ENCODE measurements at places on chromosomes 5 and 9.

DNA sequence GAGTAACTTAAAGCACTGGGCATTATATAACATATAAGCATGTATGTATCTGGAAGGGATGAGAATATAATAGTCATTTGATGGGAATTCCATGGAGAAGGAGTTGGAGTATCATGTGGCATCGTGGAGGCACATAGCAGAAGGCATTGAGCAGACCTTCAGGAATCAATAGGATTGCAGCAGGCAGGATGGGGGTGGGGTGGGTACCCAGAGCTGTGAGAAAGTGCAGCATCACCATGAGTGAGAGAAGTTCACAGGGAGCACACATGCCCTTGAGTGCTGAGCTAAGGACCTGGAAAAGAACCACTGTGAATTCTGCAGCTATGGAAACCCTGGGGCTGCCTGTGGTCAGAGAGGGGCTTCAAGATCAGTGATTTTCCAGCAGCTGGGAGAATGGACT, 57.3 kb downstream of the MED10 start:
- DNase-seq, result no peak

GRCh38 chr9:127987103-127987614, 6.4 kb upstream of the EEIG1 start:
- DNase-seq, result no peak

DNA sequence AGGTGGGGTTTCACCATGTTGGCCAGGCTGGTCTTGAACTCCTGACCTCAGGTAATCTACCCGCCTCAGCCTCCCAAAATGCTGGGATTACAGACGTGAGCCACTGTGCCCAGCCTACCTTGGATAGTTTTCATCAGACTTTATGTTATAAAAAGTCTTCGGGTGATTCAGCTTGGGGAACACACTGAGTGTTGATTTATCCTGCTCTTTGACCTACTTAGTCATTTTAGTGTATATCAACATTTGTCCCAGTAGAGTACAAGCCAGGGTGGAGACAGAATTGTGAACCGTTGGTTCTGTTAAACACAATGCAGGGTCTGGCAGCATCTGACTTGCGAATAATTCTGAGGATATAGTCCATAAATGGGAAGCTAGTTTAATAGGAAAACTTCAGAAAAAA, 39.7 kb downstream of the NFX1 start:
- no peak for DNase-seq

GRCh38 chr5:134637116-134637721, 4.6 kb upstream of the SAR1B start:
- DNase-seq, result no peak

DNA sequence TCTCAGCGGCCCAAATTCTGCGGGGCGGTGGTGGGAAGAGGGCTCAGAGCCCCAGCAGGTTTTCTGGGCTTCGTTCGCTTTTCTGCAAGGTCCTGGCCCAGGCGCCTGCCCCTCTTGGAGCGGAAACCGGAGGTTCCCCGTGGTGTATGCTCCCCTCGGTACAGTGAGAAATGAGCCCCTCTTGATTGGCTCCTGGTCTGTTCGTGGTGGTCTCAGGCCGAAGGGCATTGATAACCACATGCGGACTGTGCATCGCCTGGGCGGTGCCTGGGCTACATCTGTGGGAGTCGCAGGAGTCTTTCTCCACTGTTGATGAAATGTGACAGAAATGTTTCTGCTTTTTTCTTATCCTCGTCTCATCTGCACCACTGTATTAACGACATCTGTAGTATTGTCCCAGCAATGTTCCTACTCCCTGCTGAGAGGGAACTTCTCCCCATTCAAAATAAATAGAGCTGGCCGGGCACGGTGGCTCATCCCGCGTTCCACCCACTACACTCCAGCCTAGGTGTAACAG, 682 bp downstream of the MAN1B1 start:
- DNase-seq, result no peak

- peak; percentile 5 for DNase-seq
These were observed 362.0 kb upstream of the CDH10 start for GRCh38 chr5:25006734-25007133.

DNA sequence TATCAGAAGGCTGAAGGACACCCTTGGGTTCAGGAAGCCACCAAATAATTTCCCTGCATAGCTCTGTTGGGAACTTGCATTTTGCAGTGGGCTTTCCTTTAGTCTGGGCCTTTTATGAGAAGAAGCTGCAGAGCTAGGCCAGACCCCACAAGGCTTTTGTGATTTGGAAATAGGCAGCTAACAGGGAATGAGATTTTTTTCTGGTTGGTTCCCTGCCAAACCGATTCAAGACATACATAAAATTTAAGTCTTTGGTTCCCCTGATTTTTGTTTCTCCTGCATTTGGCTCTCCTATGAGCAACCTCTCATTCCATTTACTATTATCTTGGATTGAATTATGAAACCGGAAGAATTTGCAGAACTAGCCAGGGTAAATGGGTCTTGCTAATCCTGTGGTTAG, 81.5 kb upstream of the PTCH1 start:
- DNase-seq, result no peak

- DNase-seq, result no peak
These were observed 56.2 kb downstream of the GLRA1 start for GRCh38 chr5:151868451-151868850.

DNA sequence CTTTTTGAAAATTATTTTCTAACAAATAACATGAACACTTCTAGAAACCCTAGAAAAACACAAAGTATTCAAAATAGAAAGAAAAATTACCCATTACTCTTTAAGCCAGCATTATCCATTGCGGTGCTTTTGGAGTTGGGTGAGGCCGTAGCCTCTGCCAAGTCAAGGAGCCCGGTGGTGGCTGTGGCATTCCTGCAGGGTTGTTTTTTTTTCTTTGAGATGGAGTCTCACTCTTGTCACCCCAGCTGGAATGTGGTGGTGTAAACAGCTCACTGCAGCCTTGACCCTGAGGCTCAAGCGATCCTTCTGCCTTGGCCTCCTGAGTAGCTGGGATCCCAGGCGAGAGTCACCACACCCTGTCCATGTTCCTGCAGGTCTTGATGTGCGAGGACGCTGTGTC, 8.2 kb upstream of the AHRR start:
- no peak for DNase-seq

GRCh38 chr9:114057161-114057885, 20.8 kb downstream of the AMBP start:
- no peak for DNase-seq

- no peak for DNase-seq
These were observed 53.7 kb downstream of the CERT1 start for GRCh38 chr5:75457691-75458090.

- no peak for DNase-seq
These were observed 375.9 kb downstream of the KIF4B start for GRCh38 chr5:155389498-155389897.

DNA sequence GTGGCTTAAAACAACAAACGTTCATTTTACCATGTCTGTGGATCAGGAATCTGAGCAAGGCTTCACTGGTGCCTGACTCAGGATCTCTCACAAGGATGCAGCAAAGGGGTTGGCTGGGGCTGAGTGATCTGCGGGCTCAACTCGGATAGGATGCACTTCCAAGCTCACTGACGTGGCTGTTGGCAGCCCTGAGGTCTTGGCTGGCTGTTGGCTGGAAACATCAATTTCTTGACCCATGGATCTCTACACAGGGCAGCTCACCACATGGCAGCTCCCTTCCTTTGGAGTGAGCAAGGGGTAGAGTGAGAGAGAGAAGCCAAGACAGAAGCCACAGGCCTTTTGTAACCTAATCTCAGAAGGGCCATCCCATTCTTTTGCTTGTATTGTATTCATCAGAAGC, 202.1 kb downstream of the NXNL2 start:
- DNase-seq, result no peak

DNA sequence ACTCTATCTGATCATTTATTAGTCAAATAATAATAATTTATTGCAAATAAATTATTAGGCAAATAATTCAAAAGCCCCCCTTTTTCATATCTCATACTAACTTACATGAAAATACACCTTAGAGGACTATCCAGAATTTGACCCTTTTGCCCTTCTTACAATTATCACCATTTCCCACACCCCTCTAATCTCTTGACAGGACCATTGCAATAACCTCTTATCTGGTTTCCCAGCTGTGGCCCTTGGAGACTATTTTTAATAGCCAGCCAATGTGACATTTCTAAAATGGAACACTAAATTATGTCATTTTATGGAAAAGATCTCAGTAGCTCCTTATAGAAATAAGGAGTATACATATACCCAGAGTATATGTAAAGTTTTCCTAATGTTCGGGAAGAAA, 588.4 kb upstream of the COX7C start:
- no peak for DNase-seq

GRCh38 chr9:127711831-127712274, 3.6 kb downstream of the PTRH1 start:
- DNase-seq, result no peak

GRCh38 chr5:80223561-80223960, 32.3 kb downstream of the SERINC5 start:
- no peak for DNase-seq

DNA sequence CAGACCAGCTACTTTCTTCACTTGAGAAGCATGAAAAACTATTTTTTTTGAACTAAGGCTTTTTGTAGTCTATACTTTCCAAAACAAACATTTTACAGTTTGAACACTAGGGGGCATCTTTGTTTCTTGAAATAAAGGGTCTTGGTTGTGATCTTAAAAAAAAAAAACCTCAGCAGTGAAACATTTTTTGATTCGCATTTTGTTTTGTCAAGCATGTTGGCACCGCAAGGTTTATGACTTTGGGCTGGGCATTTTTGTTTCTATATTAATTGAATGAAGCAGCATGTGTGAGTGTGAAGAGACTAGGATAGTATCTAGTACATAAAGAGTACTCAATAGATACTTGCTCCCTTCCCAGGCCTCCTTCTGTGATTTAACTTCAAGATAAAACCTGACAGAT, 31.6 kb upstream of the ACOT12 start:
- no peak for DNase-seq

DNA sequence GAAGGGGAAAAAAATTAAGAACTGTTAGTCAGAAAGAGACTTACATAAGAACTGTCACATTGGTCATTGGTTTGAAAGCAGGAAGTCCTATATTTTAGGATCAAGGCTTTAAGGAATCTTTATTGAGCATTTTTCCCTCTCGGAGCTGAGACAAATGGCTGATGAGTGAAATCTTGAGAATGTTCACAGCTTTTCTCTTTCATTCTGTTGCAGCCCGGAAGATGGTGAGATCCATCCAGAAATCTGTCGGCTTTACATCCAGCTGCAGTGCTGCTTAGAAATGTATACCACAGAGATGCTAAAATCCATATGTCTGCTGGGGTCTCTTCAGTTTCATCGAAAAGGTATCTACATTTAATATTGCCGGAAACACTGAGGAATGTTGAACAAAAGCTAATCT, 69.7 kb downstream of the RGS7BP start:
- DNase-seq, result no peak

DNA sequence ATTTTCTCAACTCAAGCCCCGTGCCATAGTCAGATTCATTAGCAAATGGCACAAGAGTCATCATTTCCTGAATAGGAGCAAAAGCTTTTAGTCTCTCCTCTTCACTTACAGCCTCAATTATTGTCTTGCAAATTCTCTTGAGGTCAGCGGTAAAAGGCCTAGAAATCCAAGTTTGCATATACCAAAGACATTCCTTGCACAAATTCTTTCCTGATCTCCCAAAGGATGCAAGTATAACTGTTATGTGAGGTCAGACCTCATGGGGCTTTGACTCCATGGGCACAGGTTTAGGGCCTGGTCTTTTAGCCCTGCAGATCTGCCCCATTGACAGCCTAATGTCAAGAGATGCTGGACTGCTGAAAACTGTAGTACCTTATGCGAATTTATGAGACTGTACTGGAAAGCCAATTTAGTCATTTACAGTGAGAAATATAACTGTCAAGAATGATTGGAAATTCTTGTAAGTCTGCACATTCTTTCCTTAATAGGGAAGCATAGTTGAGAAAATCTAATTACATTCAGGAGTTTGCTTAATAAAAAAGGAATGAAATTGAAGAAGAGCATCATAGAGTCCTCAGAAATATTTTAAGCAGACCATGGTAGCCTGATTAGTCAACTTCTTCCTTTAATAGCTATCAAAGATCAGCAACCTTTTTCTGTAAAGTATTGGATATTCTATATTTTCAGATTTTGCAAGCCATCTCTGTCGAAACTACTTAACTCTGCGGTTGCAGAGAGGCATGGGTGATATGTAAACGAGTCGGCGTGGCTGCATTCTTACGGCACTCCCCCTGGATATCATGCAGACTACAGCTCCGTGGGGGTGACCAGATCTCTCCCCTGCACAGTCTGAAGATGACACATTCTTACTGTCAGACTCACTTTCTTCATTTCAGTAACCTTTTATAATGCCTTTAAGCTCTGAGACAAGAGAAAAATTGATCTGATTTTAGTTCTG, 45.2 kb downstream of the GCNT4 start:
- DNase-seq, result peak; percentile 31

GRCh38 chr5:176817369-176817840, 7.0 kb downstream of the UNC5A start:
- no peak for DNase-seq

GRCh38 chr9:104604801-104605200, 626 bp downstream of the OR13C2 start:
- DNase-seq, result no peak

DNA sequence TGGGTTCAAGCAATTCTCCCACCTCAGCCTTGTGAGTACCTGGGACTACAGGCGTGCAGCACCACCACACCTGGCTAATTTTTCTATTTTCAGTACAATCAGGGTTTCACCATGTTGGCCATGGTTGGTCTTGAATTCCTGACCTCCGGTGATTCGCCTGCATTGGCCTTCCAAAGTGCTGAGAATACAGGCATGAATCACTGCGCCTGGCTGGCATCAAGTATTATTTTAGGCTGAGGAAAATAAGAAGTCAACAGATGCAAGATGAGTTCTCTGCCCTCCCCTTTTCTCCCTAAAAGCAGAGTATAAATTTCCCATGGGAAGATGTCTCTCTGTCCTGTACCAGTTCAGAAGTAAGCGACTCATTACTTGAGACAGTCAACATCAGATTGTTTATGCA, 71.5 kb downstream of the ELAVL2 start:
- DNase-seq, result no peak

- DNase-seq, result no peak
These were observed 641.8 kb downstream of the EFNA5 start for GRCh38 chr5:107028938-107029337.

DNA sequence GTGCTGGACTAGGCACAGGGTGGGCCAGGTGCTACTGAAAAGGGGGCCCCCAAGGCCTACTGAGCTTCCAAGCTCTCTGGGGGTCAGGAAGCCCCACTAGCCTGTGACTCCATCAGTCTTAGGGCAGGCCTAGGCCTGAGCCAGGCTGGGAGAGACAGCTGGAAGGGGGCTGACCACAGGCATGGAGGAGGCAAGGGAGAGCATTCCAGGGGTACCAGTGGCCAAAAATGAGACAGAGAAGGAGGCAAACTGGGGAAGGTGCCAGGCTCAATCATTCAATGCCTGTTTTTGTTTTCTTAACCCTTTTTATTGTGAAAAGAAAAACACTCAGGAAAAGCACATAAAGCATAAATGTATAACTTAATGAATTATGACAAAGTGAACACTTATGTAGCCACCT, 26.2 kb upstream of the TCF7 start:
- DNase-seq, result no peak

GRCh38 chr5:36600917-36601527, 5.4 kb upstream of the SLC1A3 start:
- no peak for DNase-seq

- DNase-seq, result no peak
These were observed 1.1 kb upstream of the LPAR1 start for GRCh38 chr9:111039231-111039906.

Measured in non-pigmented ciliary epithelial cell (primary cell).